ENCODE measurements at places on chromosomes 3 and 15. TPM values are rescaled to one million over a fixed set of nuclear protein-coding genes. Genes with fewer than 3 reads are reported as not detected.

TFDP2 gene
- polyA plus RNA-seq: 4.1 TPM

UNC13C gene
- polyA plus RNA-seq: not detected

EPHA6 gene
- polyA plus RNA-seq: not detected

CEP19 gene
- polyA plus RNA-seq: 2.9 TPM

DNA sequence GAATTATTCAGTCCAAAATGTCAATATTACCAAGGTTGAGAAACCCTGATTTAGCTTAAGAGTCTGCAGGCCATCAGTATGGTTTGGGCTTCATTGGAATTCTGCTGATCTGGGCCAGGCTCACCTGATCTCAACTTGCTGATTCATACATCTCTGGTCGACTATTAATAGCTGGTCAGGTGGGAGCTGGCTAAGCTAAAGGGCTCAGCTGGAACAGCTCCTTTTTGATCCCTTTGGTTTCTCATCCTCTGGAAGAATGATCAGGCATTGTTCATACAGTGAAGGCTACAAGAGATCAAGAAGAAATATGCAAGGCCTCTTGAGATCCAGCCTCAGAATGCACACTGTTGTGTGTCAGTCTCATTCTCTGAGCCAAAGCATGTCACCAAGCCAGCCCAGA is 123.3 kb upstream of the MME start:
- no peak for DNase-seq

- DNase-seq: no peak
Measured at GRCh38 chr15:87713475-87713879, 543.1 kb downstream of the NTRK3 start.

DNA sequence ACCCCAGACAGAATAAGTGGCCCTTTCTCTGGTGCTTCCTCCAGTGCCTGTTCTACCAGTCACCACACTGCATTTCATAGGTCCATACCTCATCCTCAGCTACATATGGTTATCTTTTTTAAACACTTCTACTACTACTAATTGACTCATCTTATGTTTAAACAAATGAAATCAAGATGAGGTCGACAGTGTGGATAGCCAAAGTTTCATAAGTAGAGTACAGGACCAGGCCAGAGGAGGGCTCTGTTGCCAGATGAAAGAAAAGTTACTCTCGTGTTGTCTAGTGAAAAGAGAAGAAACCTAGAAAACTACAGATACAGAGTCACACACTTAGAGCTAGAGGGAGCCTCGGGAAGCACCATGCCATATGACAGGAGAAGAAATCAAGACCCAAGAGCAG is 296.1 kb downstream of the VPS13C start:
- DNase-seq: no peak

DNA sequence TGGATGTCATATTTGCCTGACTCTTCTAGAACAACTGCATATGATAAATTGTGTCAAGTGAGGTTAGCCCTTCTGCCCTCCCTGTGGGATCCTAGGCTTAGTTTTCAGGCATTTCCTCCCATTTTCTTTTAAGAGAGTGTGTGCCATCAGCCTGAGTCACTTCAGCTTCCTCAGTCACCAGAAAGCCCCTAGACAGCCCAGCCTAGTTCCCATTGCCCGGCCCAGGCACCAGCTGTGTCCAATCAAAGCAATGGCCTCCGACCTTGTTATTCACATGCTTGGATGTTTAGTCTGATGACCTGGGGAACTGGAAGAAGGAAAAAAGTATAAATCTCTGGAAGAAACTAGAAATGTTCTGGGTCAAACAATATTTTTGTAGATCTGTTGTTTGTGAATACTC is 221.9 kb upstream of the LRIG1 start:
- no peak for DNase-seq

- no peak for DNase-seq
Measured at GRCh38 chr15:47570044-47570443, 147.3 kb upstream of the SEMA6D start.

- no peak for DNase-seq
Measured at GRCh38 chr3:179828738-179829137, 175.9 kb downstream of the USP13 start.

DNA sequence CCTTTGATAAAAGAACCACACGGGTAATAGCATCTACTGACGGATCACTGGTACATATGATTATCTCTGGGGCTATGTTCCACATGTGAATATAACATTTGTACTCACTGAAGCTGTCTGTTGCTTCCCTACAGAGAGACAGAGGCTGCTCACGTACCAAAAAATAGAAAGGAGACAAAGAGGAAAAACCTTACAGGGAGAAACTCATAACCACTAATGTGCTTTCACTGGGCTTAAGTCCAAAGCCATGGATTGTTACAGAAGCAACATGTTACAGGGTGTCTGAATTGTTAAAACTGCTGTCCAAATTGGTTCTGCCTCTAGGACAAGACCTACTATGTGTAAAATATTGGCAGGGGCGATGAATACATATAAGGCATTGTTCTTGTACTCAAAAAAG is 311.9 kb downstream of the FOXP1 start:
- DNase-seq: no peak

GRCh38 chr15:71592203-71592602 is 218.2 kb upstream of the NR2E3 start:
- DNase-seq: no peak
